ENCODE measurements at places on chromosomes 1 and 21.

GRCh38 chr1:158117854-158118704 lies 62.6 kb upstream of the CD1D start:
- H3K4me1 ChIP-seq, result peaks cover 10% of the 10 kb centered on the region
- H3K27ac ChIP-seq, result no peak overlapping the region
- H3K36me3 ChIP-seq, result no peaks in the 10 kb centered on the region
- peak overlapping the region; percentile 56 for H3K4me3 ChIP-seq
- peaks cover 64% of the 10 kb centered on the region for H3K27me3 ChIP-seq

DNA sequence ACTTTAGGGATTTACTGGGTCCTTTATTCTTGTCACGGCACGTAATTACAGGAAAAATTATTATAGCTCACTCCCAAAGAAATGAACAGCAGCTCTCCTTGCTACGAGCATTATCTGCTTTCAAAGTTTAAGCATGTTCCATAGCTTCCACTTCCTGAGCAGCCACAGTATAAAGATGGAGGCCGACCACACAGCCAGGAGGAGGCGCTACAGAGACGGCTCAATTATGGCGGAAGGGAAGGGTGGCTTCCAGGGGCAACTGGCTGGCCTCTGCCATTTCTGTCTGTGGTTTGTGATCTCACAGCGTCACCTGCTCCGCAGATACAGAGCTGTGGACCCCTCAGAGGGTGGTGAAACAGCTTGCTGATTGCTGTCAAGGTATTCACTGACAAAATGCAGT lies 212.3 kb upstream of the GREM2 start:
- no peak overlapping the region for H3K27ac ChIP-seq
- no peak for DNase-seq
- no peaks in the 10 kb centered on the region for H3K27me3 ChIP-seq
- H3K36me3 ChIP-seq, result no peaks in the 10 kb centered on the region

- H3K4me3 ChIP-seq, result no peak overlapping the region
- no peaks in the 10 kb centered on the region for H3K4me1 ChIP-seq
- H3K27me3 ChIP-seq, result no peaks in the 10 kb centered on the region
- no peak for DNase-seq
Observed at GRCh38 chr1:7594714-7595295, 176.3 kb upstream of the VAMP3 start.

DNA sequence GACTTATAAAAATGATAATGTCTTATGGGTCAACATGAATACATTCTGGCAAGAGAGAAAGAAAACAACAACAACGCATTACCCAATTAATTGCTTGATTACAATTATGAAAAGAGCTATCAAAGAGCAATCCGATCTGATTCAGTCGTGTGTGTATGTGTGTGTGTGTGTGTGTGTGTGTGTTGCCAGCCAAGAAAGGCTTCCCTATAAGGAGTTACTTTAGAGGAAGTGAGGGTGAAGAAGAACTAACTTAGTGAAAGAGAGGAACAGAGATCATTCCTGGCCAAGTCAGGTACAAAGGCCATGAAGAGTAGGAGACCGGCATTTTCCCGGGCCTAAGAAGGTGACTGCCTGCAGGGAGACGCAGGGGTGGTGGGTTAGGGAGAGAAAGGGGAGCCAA lies 9.4 kb downstream of the TMEM35B start:
- H3K27ac ChIP-seq, result no peak overlapping the region
- H3K4me1 ChIP-seq, result no peaks in the 10 kb centered on the region
- H3K4me3 ChIP-seq, result no peak overlapping the region
- peaks cover 11% of the 10 kb centered on the region for H3K36me3 ChIP-seq
- no peaks in the 10 kb centered on the region for H3K27me3 ChIP-seq
- DNase-seq, result no peak

GRCh38 chr1:67053535-67053784 lies 488 bp downstream of the SLC35D1 start:
- peak overlapping the region; percentile 94 for H3K27ac ChIP-seq
- H3K36me3 ChIP-seq, result peaks cover 23% of the 10 kb centered on the region
- peaks cover 27% of the 10 kb centered on the region for H3K4me1 ChIP-seq
- peaks cover 7% of the 10 kb centered on the region for H3K27me3 ChIP-seq
- peak; percentile 40 for DNase-seq
- peak overlapping the region; percentile 89 for H3K4me3 ChIP-seq

GRCh38 chr21:45525910-45526306 lies 16.3 kb downstream of the SLC19A1 start:
- no peak overlapping the region for H3K27ac ChIP-seq
- DNase-seq, result no peak
- no peak overlapping the region for H3K4me3 ChIP-seq
- H3K4me1 ChIP-seq, result no peaks in the 10 kb centered on the region
- peaks cover 43% of the 10 kb centered on the region for H3K36me3 ChIP-seq

GRCh38 chr1:207317561-207317960 lies 3.9 kb upstream of the CD55 start:
- H3K36me3 ChIP-seq, result peaks cover 6% of the 10 kb centered on the region
- no peak overlapping the region for H3K4me3 ChIP-seq
- no peak for DNase-seq
- H3K27me3 ChIP-seq, result peaks cover 2% of the 10 kb centered on the region
- H3K27ac ChIP-seq, result no peak overlapping the region

DNA sequence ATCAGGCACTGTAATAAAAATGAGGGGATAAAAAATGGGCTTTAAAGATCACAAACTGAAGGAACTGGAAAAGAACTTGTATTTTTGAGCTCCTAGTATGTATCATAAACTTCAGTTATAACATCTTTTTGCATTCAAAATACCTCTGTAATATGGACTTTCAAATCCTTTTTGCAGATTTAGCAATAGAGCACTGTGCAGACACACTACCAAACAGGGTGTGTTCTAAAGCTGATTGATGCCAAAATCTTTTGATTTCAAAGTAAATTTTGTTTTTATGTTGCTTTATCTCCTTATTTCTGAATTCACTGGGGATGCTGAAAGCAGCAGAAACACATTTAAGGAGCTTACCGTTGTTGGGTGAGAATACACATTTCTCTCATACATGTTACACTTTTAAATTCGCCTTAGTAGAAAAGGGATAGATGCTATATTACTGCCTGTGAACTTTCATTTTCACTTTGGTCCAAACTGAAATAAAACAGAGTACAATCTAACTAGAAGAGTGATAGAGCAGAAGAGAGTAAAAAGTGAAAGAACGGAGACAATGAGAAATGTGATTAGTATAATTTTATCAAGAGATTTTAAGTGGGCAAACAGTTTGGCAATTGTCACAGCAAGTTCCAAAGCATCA lies 1126.6 kb downstream of the BRINP3 start:
- no peak for DNase-seq
- H3K36me3 ChIP-seq, result no peaks in the 10 kb centered on the region
- no peaks in the 10 kb centered on the region for H3K4me1 ChIP-seq
- no peak overlapping the region for H3K4me3 ChIP-seq
- no peak overlapping the region for H3K27ac ChIP-seq

DNA sequence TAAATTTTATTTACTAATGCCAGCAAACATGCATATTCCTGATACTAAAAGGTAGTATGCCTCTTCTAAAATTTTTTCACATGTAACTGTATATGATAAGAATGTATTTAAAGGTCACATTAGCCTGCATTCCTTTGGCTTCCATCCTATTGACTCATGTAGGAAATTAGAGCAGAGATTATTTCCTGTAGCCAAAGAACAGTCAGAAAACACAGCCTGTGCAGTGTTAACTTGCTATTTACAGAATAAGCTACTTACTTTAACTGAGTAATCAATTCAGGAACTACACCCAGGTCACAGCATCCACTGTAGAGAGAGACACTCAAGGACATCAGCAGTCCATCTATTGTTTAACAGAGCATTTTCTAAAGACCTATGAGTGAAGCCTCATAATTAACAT lies 154.5 kb upstream of the ADGRL4 start:
- H3K27ac ChIP-seq, result no peak overlapping the region
- no peaks in the 10 kb centered on the region for H3K36me3 ChIP-seq
- H3K4me3 ChIP-seq, result no peak overlapping the region
- H3K4me1 ChIP-seq, result no peaks in the 10 kb centered on the region
- H3K27me3 ChIP-seq, result no peaks in the 10 kb centered on the region

DNA sequence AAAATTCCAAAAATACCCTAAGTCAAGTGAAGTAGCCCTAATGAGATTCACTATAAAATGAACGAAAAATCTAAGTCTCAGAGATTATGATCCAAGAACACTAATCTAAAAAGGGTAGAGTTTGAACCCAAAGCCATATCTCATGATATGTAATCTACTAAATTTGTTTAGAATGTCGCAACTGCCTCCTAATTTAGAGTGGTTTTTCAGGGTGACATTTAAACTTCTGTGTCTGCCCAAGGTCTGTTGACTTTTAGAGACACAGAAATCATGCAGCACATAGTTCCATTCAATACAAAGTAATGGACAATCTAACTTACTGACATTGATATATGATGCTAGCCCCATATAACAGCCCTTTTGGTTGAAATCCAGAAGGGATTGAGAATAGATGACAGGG lies 28.9 kb downstream of the FMO3 start:
- no peak overlapping the region for H3K4me3 ChIP-seq
- no peaks in the 10 kb centered on the region for H3K4me1 ChIP-seq
- no peak overlapping the region for H3K27ac ChIP-seq
- no peaks in the 10 kb centered on the region for H3K27me3 ChIP-seq

GRCh38 chr1:154741741-154742495 lies 128.2 kb downstream of the KCNN3 start:
- H3K27ac ChIP-seq, result no peak overlapping the region
- peaks cover 55% of the 10 kb centered on the region for H3K4me1 ChIP-seq
- DNase-seq, result no peak
- H3K36me3 ChIP-seq, result peaks cover 2% of the 10 kb centered on the region

DNA sequence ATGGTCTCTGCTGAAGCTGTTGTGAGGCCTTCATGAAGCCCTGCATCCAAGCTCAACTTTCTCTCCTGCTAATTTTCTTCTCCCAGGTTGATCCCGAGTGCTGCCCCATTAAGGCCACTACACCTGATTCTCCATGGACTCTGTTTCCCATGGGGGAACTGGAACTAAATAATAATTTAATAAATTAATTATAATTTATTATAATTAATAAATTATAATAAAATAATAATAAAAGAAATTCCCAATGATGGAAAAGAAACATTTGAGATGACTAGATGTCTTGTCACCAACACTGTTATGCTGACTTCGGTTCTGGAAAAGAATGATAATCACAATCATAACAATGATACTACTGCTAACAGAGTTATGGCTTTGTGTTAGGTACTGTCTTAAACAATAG lies 211.2 kb upstream of the ZP4 start:
- no peak overlapping the region for H3K4me3 ChIP-seq
- H3K36me3 ChIP-seq, result no peaks in the 10 kb centered on the region
- H3K4me1 ChIP-seq, result no peaks in the 10 kb centered on the region
- no peaks in the 10 kb centered on the region for H3K27me3 ChIP-seq

DNA sequence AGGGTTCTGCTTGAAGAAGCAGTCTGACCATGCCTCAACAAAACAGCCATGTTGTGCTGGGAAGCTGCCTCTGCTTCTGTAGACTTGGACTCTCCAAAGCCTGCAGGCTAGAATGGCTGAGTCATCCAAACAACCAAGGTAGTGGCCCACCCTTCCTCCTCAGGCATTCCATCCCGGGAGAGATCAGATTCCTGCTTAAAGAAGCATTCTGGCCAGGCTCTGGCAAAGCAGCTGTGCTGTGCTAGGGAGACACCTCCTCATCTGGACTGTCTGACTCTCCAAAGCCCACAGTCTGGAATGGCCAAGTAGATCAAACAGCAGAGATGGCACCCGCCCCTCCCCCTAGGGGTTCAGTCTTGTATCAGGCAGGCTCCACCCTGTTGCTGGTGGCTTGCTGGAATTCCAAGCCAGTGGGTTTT lies 38.3 kb upstream of the F3 start:
- no peak overlapping the region for H3K4me3 ChIP-seq
- H3K27me3 ChIP-seq, result peaks cover 18% of the 10 kb centered on the region
- H3K4me1 ChIP-seq, result no peaks in the 10 kb centered on the region
- DNase-seq, result no peak
- no peak overlapping the region for H3K27ac ChIP-seq

DNA sequence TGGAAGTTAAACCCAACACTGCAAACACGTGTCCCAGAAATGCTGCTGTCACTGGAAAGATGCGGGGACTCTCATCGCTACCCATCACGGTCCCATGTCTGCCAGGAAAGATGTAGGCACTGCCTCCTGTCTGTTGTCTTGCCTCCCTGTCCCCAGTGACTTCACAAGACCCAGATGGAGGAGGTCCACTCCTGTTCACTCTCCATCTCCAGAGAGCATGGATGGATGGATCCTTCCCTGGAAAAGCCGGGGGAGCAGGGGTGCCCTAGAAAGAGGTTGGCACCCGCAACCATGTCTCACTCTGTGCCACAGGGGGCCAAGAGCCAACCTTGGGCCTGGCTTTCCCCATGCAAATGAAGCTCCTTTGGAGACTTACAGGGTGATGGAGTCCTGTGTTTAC lies 135.5 kb downstream of the GLIS1 start:
- no peaks in the 10 kb centered on the region for H3K36me3 ChIP-seq
- no peak overlapping the region for H3K27ac ChIP-seq
- no peaks in the 10 kb centered on the region for H3K27me3 ChIP-seq
- H3K4me3 ChIP-seq, result no peak overlapping the region
- DNase-seq, result no peak

DNA sequence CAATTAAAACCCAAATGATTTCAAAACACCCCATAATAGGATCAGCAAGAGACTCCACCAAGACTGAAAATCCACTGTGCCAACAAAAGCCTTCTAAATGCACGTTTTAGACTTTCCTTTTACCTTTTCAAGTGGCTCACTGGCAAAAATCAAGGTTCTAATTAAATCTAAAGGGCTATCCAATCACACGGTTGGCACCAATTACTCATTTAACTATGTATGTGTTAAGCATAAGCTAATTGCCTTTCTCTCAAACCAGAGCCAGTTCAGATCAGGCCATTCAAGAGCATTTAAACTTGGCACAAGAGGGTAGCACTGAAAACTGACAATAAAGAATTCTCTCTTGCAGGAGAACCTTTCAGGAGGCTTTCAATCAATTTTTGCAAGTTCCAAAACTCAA lies 139.5 kb downstream of the RGS7 start:
- no peaks in the 10 kb centered on the region for H3K4me1 ChIP-seq
- H3K27me3 ChIP-seq, result no peaks in the 10 kb centered on the region
- H3K27ac ChIP-seq, result no peak overlapping the region
- no peaks in the 10 kb centered on the region for H3K36me3 ChIP-seq

- H3K27me3 ChIP-seq, result no peaks in the 10 kb centered on the region
- H3K4me3 ChIP-seq, result no peak overlapping the region
- DNase-seq, result peak; percentile 52
- H3K4me1 ChIP-seq, result peaks cover 18% of the 10 kb centered on the region
- no peaks in the 10 kb centered on the region for H3K36me3 ChIP-seq
Observed at GRCh38 chr1:207414606-207415108, 39.5 kb upstream of the CR2 start.

GRCh38 chr1:23867542-23867894 lies 572 bp downstream of the FUCA1 start:
- peak overlapping the region; percentile 80 for H3K4me3 ChIP-seq
- H3K27ac ChIP-seq, result no peak overlapping the region
- no peak for DNase-seq
- peaks cover 17% of the 10 kb centered on the region for H3K27me3 ChIP-seq
- peaks cover 16% of the 10 kb centered on the region for H3K4me1 ChIP-seq

DNA sequence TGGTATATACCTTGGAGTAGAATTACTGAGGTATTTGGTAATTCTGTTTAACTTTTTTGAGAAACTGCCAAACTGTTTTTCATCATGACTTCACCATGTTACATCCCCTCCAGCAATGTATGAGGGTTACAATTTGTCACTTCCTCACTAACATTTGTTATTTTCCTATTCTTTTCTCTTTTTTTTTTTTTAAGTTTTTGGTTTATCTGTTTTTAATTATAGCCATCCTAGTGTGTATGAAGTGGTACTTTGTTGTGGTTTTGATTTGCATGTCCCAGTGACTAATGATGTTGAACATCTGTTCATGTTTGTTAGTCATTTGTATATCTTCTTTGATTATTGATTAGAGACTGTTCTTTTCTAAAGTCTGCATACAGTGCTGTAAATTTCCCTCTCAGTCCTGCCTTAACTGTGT lies 147.3 kb downstream of the HS2ST1 start:
- H3K4me1 ChIP-seq, result peaks cover 8% of the 10 kb centered on the region
- DNase-seq, result no peak
- H3K4me3 ChIP-seq, result no peak overlapping the region
- peaks cover 9% of the 10 kb centered on the region for H3K36me3 ChIP-seq
- H3K27me3 ChIP-seq, result no peaks in the 10 kb centered on the region
